Fibroblast of gingiva (primary cell): ENCODE measurements at places on chromosomes 2 and 18.
A peak's percentile ranks its signal among the peaks of the same experiment; 100 is the strongest.

DNA sequence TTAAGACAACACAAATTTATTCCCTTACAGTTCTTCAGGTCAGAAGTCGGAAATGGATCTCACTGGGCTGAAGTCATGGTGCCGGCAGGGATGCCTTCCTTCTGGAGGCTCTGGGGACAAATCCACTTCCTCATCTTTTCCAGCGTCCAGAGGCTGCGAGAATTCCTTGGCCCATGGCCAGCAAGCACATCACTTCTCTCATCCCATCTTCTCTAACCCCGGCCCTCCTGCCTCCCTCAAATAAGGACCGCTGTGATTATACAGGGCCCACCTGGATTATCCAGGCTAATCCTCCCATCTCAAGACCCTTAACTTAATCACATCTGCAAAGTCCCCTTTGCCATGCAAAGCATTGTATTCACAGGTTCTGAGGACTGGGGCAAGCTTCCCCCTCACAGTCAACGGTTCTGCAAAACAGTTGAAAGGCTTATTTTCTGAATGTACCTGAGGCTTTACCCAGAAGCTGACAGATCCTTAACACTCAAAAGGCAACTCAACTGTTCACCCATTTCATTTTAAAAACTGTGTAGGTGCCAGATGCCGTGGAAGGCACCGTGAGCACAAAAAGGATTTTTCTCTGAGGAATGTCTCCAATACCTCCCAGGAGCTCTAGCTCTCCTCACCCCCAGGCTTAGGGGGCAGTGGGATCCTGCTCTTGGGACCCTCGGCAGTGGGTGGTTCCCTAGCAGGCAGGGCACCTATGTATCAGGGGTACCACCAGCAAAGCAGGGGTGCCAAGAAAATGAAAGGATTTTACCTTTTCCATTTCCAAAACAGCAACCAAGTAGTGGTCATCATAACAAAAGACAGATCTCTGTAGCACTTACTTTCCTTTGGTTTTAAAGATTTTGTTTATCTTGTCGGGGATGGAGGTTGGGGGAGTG lies 84.0 kb downstream of the KCTD1 start:
- no peak for DNase-seq

- no peak for DNase-seq
Observed at GRCh38 chr2:30487603-30488002, 40.6 kb downstream of the LCLAT1 start.

DNA sequence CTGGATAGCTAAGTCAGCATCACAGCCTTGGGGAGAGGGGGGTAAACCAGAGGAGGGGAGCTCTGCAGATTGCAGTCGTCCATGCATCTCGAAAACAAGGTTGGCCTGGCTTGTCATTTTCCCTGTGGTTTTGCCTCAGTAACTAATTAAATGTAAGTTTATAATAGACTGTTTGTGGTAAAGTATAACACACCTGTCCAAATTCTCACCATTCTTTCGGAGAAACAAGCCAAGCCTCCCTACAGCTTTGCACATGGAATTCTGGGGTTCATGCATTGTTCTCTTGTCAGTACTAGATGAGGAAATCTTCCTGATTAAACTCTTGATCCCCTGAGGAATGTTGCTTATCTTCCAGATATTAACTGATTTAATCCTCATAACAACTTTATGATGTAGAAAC lies 1065.2 kb upstream of the FAM98A start:
- DNase-seq: no peak

DNA sequence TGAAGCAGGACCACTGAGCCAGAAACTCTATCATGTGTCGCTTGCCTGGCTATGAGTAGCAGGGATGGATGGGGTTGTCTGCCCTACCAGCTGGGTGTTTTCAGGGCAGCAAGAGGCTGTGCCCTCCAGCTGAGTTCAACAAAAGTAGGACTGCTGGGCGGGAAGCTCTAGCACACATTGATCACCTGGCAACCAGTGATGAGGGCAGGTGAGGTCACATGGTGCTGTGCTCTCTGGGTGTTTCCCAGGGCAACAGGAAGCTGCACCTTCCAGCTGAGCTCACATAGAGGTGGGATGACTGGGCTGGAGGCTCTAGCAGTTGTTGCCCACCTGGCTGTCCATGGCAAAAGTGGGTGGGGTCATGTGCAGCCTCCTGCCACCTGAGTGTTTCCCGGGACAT lies 487.3 kb upstream of the VWC2L start:
- no peak for DNase-seq

DNA sequence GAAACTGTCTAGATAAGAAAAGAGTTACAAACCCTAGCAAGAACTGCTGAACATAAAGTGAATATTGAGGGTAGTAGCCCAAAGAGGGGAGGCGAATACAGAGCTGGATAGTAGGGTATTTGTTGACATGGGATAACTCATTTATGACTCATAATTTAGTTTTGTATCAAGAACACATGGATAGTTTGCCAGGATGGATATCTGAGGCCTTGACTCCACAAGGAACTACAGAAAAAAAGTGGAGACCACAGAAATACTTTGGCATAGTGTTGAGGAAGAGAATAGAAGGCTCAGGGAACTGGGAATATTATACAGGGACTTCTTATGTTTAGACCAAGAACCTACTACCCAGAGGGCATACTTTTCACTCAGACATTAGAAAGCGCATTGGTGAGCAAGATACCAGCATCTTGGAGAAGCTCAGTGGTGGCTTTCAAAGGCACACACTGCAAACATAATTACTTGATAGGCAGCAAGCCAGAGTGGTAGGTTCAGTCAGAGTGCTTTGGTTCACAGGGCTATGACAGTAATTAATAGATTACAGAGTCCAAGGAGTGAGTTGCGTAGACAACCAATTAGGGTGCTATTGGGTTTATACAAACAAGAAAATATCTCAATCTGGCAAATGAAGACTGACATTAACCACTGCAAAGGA lies 51.9 kb upstream of the ZBTB7C start:
- DNase-seq: no peak

- no peak for DNase-seq
Observed at GRCh38 chr18:9738266-9738969, 30.3 kb downstream of the RAB31 start.

DNA sequence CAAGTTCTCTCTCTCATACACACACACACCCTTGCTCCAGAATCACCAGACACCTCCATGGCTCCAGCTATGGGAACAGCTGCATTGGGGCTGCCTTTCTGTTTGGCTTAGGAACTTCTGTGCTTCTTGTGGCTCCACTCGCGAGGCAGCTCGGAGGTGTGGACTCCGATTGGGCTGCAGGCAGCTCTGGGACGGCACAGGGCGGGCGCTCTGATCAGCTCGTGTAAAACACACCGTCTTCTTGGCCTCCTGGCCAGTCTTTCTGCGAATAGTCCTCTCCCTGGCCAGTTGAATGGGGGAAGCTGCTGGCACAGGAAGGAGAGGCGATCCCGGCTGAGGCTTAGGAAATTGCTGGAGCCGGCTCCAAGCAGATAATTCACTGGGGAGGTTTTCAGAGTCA lies 22.4 kb downstream of the FOSL2 start:
- DNase-seq: no peak

- DNase-seq: no peak
Observed at GRCh38 chr2:239235311-239235710, 165.5 kb downstream of the HDAC4 start.

DNA sequence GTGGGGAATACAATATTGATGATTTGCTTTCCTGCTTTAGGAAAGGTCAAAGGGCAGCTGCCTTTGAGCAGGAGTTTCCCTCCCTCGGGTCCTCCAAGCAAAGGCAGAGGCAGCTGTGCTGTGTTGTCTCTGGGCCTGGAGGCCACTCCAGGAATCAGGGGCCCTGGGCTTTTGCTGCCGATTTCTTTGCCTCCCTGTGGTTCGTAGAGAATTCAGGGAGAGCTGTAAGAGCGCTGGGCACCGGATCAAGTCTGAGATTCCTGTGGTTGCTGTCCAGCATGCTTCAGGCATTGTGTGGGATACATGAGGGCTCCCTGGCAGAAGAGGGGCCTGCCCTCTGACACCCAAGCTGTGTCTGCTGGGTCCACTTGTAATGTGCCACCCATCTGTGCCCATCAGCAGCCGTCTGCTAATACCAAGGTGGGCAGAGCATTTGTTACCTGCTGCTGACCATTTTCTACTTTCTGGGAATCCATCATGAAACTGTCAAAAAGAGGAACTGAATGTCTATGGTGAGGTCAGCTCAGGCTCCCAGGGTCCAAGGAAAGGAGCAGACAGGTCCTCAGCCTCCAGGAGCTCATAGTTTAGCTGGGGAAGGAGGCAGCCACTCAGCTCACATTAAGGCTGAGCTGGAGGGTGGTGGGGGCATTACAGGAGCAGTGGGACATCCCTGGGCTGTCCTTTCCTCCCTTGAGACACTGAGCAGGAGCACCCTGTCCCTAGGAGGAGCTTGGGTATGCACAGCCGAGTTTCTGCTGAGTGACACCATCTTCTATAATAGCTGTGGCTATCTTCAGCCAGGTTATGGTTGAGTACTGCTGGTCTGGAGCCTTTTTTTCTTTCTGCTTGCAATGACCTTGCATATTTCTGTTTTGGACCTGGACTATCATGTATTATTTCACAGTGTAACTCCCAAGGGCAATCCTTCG lies 68.5 kb downstream of the CTIF start:
- peak; percentile 81 for DNase-seq

GRCh38 chr2:188404341-188405004 lies 112.8 kb downstream of the GULP1 start:
- DNase-seq: no peak

DNA sequence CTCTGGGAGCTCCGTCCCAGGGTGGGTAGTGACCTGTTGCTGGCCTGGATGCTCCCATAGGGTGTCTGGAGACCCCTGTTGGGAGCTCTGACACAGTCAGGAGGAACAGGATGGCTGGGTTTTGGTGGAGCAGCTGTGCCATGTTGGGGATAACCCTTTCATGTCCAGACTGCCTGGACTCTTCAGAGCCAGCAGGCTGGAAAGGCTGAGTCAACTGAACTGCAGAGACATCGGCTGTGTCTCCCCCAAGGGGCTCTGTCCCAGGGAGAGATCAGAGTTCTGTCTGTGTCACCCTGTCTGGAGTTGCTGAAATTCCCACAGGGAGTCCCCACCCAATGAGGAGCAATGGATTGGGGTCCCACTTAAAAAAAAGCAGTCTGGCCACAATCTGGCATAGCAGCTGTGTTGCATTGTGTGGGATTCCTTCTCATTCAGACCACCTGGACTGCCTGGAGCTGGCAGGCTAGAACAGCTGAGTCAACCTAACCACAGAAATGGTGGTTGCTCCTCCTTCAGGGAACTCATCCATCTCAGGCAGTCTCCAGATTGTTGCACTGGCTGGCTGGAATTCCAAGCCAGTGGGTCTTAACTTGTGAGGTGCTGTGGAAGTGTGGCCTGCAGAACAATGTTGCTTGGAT lies 37.2 kb downstream of the AGPS start:
- peak; percentile 80 for DNase-seq

- DNase-seq: peak; percentile 72
Observed at GRCh38 chr2:218292048-218293014, at the start of gene TMBIM1. TSS of gene TMBIM1 (minus strand) at chr2:218292503. CDS start at chr2:218282141, 10,362 bp downstream.

DNA sequence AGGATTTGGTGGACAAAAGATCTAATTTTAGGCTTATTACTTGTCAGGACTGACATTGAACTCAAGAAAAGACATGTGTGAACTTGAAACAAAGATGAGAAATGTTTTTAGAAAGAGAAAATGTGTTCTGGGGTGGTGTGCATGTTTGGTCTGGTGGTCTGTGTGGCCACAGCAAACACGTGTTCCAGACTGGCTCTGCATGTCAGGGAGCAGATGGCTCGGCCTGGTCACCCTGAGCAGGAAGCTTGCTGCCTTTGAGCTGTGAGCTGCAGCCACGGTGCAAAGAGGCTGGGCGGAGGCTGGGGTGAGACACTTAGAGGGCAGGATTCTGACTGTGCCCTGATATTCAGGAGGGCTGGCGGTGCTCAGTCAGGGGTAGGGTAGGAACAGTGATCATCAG lies 186.1 kb downstream of the CTIF start:
- no peak for DNase-seq

DNA sequence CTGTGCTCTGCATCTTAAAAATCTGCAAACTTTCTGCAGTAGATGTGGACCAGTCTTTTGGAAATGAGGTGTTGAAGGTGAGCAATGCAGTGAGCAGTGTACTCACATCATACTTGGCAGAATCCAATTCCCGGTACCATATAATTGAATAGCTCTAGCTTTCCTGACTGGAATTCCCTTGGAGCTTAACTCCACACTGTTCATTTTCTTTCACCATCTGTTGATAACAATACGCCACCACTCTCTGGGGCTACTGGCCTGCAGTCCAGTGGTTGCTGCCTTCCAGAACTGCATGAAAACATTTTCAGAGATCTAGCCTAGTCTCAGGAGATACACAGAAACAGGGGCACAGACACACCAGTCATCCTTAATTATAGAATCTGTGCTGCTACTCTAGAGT lies 820.0 kb upstream of the NXPH2 start:
- DNase-seq: no peak

DNA sequence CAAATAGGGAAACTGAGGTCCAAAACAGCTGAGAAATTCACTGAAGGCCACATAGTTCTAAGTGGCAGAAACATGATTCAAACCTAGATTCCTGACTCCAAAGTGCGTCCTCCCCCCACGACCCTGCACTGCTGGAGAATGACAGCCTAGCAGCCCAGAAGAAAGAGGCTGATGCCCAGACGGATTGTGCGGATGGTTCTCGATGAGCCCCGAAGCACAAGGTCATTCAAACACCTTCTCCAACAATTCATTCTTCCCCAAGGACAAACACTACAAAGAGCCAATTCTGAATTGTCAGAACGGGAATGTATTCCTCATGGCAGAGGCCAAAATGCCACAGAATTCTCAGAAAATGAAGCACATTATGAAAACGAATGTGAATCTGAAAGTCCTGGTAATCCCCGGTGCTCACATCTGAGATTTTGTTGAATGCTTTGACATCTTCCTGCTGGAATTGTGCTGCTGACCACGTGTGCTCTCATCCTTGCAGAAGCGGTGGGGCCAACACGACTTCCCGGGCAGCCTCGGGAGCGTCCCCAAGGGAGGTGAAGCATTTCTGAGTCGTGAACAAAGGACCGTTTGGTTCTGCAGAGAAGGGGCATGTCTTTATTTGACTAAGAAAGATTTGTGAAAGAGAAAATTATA lies 337.0 kb downstream of the EIPR1 start:
- no peak for DNase-seq

- DNase-seq: no peak
Observed at GRCh38 chr18:24065906-24066305, 51.4 kb downstream of the TTC39C start.

DNA sequence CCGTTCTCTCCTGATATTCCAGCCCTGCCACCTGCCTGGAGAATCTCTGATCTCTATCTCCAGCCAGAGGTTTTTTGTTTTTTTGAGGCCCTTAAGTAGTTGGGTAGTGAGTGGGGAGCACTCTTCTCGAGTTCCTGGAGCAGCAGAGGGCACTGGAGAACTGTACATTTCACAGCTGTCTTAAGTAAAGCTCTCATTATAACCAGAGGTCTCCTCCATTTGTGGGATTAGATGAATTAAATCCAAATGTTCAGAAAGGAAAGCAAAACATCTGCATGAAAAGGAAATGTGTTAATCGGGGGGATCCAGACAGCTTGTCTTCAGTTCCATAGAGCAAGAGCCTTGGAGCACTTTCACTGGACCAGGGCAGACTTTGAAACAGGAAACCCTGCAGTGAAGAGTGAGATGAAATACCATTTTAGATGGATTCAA lies 32.8 kb downstream of the AOX1 start:
- peak; percentile 87 for DNase-seq
